ENCODE measurements at places on chromosomes 7 and 10.

DNA sequence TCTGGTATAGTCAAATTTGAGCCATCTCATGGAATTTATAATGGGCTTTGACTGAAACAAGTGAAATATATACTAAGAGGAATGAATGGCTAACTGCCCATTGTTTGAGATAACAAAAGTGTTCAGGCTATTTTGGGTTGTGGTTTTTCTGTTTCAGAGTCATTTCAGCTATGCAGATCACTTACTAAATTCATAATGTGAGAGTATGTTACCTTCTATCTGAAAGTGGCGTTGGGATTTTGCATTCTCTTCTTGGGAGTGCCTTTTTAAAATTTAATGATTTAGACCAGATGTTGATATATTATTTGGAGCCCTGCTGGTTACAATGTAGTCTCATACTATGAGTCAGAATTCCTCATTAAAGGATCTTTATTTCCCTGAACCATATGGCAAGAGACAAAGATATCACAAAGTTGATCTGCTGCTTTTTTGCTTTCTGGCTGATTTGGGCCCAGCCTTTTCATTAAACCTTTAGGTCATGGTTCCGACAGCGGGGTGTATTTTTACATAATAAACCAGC is 10.4 kb downstream of the VCL start:
- no peak for DNase-seq

- DNase-seq, result no peak
Measured at GRCh38 chr7:132243463-132243862, 332.8 kb downstream of the PLXNA4 start.

- no peak for DNase-seq
Measured at GRCh38 chr10:48931188-48931587, 8.5 kb downstream of the LRRC18 start.

DNA sequence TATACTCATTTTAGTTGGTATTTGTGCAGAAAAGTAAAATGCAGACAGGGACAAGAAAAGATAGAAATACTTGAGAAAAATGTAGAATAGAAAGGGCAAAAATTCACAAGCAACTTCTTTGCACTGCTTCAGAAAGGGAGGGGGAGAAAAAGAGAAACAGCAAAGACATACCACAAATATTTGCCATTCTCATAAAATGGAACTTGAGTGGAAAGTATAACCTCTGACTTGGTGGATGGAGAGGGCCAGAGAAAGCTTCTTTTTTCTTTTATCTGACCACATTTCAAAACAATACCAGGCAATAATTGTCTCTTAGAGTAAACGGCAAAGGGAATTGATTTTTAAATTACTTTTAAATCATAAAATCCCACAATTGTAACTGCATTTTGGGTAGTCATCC is 35.8 kb upstream of the TRUB1 start:
- DNase-seq, result no peak

GRCh38 chr7:78130446-78131215 is 332.1 kb downstream of the PHTF2 start:
- no peak for DNase-seq

- no peak for DNase-seq
Measured at GRCh38 chr7:102982235-102982634, 69.4 kb downstream of the LRRC17 start.

DNA sequence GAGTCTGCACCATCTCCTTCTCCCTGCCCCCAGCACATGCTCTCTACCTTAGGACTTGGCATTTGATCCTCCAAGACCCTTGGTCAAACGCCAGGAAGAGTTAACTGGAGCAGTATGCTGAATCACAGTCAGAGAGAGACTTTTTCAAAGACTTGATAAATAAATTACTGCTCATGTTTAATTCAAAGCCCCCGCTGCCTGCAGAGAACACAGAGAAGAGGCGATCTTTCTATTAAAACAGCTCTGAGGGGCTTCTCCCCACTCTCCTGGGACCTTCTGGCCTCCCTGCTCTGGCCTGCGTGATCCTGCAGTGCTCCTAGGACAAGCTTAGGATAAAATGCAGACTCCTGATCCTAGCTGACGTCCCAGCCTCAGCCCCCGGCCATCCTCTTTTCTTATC is 47.8 kb downstream of the NPTX2 start:
- no peak for DNase-seq

- DNase-seq, result no peak
Measured at GRCh38 chr7:148911626-148912025, 27.5 kb upstream of the EZH2 start.

- no peak for DNase-seq
Measured at GRCh38 chr7:133299676-133300075, 46.8 kb downstream of the EXOC4 start.

GRCh38 chr10:514137-514671 is 175.3 kb downstream of the DIP2C start:
- no peak for DNase-seq

- DNase-seq, result no peak
Measured at GRCh38 chr7:50657912-50658311, 92.7 kb upstream of the DDC start.

DNA sequence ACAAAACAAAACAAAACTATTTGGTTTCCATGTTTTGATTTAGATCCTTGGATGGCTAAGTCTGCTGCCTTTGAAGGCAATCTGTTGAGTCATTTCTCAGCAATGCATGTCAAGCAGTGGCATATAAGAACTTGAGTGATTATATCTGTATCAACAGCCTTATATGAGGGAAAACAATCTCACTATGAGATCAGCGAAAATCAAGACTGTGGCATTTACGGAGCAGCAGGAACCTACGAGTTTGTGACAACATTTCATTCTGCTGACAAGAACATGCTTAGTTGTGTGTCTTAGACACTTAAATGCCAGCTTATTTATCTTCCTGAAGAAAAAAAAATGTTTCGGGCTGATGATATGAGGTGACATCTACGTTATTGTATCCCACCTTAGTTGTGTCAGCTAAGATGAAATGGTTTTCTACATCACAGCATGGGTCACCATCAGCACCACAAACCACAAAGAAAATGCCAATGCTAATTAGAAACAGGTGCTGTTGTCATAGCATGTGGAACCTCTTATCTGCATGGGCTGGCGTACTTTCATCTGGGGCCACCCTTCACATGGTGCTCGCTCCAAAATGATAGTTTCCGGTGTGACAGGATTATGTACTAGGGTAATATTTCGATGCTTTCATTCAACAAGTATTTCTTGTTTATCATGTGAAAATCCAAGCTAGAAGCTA is 1085.5 kb downstream of the SORCS1 start:
- DNase-seq, result no peak

All from stimulated activated CD8-positive, alpha-beta memory T cell treated with anti-CD3 and anti-CD28 coated beads, Interleukin-7, amount 100 ng/mL, for 1 hour (primary cell).